ENCODE measurements at places on chromosomes 1 and 21.

GRCh38 chr1:243244432-243244841 is 10.6 kb downstream of the CEP170 start:
- no peak for DNase-seq

GRCh38 chr21:32392299-32392879 is 423 bp downstream of the URB1 start:
- no peak for DNase-seq

GRCh38 chr1:112402682-112403643 is 6.9 kb downstream of the CTTNBP2NL start:
- no peak for DNase-seq

DNA sequence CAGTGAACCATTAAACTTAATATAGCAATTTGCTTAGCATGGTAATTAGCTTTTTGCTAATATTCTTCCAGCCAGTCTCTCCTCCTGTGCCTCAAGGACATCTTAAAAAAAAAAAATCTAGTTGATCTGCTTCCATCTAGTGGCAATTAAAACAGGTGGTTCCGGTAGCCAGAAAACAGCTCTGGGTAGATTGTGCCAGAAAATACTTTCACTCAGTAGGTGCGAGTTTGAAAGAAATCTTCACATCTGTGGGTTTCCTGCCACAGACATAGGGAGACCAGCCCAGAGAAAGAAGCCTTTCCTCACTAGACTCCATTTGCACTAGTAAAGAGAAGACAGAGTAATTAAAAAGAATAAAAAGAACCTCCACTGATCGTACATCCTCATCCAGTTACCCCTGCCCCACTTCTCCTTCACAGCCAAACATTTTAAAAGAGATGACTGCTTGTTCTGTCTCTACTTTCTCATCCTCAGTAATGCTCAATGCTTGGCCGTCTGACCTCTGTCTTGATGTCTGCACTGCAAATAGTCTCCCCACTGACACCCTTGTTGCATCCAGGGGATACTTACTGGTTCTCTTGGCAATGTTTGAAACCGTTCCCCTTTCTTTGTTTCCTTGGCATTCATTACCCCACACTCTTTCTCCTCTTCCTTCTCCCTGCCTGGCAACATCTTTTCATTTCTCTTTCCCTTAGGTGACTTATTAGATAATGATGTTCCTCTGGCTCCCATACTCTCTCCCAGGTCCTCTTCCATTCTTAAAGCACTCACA is 16.9 kb downstream of the SELL start:
- DNase-seq = no peak

GRCh38 chr1:110053552-110054428 is 16.7 kb downstream of the ALX3 start:
- no peak for DNase-seq

DNA sequence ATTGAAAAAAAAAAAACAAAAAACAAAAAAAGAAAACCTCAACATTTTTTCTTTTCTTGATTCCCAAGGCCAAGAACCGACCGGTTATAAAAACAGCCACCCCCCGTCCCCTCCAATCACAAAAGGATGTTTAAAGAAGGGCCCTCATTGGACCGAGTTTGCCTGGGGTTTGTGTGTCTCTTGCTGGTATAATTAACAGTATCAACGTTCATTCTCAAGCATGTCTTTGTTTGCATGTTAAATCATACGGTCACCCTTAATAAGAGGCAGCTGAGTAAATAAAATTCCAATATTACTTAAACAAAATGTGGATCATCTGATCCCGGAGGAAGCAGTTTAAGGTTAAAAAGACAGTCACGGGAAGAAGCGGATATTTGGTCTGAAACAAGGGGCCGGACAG is 201.1 kb downstream of the PRDM2 start:
- DNase-seq = no peak

DNA sequence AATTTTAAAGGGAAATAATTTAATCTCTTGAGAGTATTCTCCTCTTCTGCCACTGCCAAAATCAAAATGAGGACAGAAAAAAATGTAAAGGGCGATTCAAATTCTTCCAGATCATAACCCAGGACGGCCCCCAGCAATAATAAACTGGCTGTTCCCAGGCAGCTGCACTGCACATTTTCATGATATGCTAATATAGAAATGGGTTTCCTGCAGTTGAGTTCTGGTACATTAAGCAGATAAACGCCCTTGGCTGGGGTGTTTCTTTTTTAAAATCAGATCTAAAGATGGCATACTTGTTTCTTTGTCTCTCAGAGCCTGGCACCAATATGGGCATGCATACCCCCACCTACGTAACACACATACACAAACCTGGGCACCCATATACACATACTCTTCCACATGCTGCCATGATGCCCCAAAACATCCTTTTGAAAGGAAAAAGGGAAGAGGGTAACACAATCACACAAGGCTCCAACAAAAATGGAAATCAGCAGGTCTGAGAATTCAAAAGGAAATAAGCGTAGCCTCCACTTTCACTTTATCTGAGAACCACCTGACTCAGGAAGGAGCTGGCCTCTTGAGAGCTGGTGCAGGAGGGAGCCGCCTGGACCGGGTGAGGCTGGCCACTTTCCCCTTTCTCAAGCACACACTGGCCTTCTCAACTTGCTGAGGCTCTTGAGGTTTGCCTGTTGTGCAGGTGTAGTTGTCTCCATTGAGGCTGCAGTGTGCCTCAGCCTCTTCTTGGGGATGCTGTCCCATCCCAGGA is 653.4 kb downstream of the KIF26B start:
- no peak for DNase-seq

- DNase-seq = no peak
These were observed 619 bp downstream of the BCL9 start for GRCh38 chr1:147541672-147542568.

GRCh38 chr1:201066986-201067385 is 43.5 kb upstream of the KIF21B start:
- DNase-seq = no peak

DNA sequence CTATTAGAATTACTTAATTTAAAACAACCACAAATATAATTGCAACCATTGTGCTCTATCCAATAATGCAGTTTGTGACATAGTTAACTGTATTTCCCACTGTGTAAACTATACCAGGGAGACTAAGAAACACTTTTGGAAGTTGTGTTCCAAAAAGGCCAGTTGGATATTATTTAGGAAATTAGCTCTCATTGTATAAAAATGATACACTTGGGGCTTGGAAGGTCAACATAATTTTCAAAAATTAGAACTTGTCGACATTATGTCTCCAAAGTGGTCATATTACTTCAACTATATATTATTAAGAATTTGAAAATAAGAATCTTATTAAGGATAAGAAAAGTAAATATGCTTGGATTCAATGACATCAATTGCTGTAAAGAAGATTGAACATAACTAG is 876.6 kb downstream of the MRPL39 start:
- DNase-seq = no peak

GRCh38 chr21:45887120-45887611 is 94.4 kb upstream of the COL6A1 start:
- no peak for DNase-seq

- DNase-seq = no peak
These were observed 712 bp downstream of the KCNA2 start for GRCh38 chr1:110605446-110605845.

GRCh38 chr1:211553549-211553948 is 25.4 kb downstream of the SLC30A1 start:
- DNase-seq = no peak

DNA sequence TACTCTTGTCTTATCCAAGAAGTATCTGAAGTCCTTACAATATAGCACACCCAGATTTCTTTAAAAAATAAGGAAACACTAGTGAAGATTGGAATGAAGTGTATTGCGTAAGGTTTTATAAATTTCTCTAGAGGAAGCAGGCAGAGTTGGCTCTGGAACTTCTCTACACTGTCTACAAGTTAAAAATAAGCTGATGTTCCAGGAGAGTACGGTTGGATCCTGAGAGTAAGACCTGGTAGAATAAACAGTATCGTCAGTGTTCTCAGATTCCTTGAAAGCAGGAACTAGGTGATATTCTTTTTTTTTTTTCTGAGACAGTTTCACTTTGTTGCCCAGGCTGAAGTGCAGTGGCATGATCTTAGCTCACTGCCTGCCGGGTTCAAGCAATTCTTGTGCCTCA is 107.9 kb downstream of the USP25 start:
- no peak for DNase-seq

DNA sequence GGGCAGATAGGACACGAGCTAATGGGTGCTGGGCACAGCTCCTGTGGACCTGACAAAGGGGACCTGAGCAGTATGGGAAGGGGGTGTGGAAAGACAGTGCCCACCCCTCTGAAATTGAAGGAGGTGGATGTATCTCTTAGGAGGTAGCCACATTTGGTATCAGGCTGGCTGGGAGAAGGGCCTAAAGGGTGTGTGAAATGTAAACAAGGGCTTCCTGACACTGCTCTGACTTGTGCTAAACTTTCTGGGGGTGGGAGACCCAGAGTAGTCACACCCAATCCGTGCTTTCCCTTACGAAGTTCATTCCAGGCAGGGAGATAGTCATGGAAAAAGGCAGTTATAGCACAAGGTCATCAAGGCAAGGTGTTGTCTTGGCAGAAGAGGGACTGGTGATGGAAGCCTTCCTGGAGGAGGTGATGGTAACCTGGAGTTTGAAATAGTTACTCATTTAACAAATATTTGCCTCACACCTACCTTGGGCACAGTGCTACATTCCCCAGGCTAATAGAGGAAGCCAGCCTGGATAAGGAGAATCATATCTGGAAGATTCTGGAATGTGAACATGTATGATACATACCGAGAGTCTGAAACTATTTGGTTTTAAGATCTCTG is 5.3 kb upstream of the CCDC24 start:
- no peak for DNase-seq

GRCh38 chr1:27509127-27510080 is 19.4 kb upstream of the WASF2 start:
- no peak for DNase-seq

DNA sequence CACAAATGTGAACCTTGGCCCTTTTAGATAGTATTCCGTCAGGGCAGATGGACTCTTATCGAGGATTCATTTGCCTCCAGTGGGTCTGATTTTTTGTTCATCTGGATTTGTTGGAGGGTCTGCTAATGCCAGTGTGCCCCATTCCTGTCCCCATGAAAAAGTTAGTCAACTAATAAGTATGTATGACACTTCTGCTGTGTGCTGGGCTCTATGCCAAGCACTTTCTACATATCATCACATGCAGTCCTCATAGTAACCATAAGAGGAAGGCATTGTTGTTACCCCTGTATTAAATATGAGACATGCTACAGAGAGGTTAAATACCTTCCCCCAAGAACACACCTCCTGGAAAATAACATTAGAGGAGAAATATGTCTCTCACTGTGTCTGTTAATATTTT is 46.6 kb upstream of the MAB21L3 start:
- DNase-seq = no peak

DNA sequence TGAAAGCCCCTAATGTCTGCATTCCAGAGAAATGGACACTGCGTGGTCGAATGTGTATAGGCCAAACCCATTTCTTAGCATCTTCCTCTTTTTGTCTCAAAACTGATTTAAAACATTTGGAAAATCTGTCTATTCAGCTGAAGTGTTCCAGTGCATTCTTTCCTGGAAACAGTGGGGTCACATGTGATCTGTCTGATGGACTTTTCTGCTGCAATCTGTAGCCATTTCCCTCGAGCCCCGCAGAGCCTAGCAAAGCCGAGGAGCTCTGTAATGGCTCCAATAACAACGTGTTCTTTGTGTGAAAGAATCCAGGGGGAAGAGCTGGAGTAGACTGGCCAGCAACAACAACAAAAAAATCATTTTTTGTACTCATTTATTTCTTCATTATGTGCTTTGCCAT is 329.3 kb downstream of the BARHL2 start:
- DNase-seq = no peak

DNA sequence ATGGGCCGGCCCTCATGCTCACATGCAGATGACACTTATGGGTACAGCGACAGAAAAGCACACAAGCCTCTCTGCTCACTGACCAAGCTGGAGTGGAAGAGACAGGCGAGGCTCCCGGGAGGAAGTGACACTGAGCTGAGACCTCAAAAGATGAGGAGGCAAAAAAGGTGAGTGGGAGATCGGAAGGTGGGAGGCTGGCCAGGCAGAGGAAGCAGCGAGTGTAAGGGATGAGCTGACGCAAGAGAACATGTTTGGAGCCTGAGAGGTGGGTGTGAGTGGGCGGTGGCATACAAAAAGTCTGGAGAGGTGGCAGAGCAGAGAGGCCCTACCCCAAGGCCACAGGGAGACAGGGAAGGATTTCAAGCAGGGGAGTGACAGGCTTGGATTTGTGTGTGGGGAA is 18.2 kb upstream of the CDCP2 start:
- DNase-seq = no peak

DNA sequence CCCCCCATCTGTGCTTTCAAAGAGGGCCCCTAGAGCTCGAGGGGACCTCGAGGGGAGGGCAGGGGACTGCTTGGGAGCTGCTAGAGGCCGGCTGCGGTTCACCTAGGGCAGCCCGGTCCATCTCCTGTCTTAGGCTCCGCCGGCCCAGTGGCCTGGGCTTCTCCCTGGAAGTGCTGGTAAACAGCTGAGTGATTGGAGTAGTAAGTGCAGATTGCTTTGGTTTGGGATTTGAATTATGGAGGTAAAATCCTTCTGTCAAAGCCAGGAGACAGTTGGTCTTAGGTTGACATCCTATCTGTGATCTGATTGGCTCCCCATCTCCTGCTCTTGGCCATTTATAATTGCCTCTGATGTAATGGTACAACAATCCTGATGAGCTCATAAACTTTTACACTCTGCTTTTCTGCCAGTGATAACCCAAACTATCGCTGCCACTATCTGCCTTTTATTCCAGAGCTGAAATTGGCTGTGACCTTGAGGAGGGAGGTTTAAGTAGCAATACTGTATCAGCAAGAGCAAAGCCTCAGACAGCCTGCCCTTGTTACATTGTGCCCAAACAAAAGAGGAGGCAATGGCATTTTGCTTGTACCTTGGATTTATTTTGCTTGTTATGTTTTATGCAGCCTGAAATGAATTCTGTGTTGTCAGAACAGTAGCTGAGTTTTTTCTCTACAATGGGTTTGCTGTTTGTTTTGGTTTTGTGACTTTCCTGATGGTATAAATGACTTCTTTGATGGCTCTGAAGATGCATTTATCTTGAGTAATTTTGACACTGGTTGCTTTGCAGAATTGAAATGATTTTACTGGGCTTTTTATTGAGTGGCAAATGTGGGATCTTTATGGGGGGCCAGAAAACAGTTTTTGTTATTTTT is 2.4 kb downstream of the ARID1A start:
- DNase-seq = peak; percentile 89

DNA sequence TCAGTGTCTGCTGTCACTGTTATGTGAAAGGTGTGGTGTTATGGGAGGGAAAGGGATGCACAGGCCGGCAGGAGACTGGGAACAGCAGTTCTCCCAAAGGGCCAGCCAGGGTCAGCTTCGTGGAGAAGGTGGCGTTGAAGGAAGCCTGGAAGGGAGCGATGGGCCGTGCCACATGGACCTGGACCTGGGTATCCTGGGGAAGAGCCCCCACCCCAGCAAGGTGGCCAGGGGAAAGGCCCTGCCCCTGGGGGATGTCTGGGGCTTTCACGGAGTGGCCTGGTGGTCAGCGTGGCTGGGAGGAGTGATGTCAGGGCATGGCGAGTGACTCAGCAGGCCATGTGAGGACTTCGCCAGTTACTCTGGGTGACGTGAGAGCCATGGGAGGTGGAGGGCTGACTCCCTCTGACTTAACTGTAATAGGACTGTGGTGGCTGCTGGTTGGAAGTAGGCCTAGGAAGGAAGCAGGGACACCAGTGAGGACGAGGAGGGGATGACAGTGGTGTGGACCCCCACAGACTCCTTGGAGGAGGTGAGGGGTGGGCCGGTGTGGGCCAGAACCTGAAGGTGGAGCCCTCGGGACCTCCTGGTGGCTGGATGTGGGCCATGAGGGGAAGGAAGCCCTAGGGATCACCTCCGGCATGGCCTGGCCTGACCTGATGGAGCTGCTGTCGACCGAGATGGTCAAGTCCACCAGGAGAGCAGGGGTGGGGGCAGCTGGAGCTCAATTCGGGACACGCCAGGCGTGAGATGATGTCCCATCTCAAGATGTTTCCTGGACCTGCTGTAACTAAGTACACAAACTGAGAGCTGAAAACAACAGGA is 54.5 kb downstream of the BACE2 start:
- no peak for DNase-seq
